Activated T-cell treated with anti-CD3 and anti-CD28 coated beads, Interleukin-2, amount 50 U/mL, for 72 hours (primary cell): ENCODE measurements at places on chromosomes 7 and 10. TPM values are rescaled to one million over a fixed set of nuclear protein-coding genes. Genes with fewer than 3 reads are reported as not detected.

DNA sequence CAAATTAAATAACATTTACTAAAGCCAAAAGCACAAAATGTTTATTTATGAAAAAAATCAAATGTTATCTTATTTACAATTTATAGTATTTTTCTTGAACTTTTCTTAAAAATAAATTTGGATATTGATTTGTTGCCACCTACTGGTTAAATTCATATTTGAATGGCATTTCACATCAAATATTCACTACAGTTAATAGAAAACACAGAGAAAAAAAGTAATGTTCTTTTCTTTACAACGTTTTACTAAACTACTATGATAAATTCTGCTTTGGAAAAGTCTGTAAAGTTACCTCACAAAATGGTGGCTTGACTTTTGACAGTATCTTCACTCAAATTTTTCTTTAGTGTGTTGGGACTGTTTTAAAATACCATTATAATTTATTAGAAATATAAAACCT, 52.7 kb downstream of the SRPK2 start:
- no peak for DNase-seq

- DNase-seq, result no peak
Observed at GRCh38 chr10:42596196-42596595, 42.2 kb downstream of the ZNF33B start.

DNA sequence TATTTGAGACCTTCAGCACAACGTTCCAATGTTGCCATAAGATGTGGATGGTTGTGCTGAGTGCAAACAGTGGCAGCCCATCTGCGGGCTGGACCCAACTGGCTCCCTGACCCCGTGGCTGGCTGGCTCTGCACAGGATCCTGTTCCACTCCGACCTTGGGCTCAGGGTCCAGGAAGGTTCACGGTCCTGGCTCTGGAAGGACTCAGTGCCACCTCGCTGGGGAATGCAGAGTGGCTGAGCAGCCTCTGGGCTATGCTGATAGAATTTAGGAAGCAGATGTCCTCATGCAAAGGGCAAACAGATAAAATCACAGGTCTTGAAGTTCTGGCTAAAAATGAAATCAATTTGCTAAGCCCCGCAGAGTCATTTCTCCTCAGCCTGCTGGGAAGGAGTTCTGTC, 171.6 kb downstream of the PIP4K2A start:
- DNase-seq, result no peak

DNA sequence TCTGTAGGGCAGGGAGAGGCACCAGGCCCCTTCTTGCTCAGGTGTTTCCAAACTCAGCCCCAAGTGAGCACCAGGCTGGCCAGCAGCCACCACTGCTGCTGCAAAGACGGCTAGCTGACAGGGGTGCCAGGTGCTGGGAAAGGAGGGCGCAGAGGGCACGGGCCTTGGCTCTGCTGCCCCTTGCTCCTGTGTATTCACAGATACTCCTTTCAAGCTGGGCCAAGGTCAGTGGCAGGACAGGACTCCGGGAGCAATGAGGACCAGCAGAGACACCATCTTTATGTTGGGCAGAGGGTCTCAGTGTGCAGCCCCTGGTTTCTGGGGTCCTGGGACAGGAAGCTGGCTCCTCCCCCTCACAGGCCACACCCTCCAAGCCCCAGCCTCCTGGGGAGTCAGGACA, 110.1 kb downstream of the SMURF1 start:
- no peak for DNase-seq

- DNase-seq, result no peak
Observed at GRCh38 chr10:86770412-86770960, 14.1 kb downstream of the BMPR1A start.

- DNase-seq, result no peak
Observed at GRCh38 chr7:135257-135653, 57.1 kb upstream of the FAM20C start.

DNA sequence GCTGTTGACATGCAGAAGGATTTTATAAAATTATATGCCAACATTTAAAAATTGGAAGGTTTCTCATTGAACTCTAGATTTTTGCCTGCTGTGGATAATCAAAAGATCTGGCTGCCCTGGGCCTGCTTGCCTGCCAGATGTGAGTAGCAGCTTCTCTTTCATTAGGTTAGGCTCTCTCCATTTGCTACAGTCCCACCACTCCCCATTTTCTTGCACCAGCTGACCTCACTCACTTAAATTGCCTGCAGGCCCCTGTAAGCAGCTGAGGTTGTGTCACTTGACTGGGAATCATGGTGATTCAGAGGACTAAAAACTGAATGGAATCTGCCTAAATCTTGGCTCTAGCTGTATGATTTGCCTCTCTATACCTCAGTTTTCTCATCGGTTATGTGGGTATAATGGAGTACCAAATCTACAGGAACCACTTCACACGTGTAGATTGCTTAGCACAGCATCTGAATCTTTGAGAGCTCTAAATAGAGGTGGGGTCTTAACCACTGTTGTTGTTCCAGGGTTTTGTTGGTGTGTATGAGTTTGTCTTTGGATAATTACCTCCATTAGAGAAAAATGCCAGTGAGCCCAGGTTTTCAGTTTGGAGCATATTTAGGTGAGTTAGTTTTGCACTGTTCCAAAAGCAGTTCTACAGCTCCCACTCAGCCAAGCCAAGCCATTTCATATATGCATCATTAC, 18.6 kb upstream of the RAPGEF5 start:
- no peak for DNase-seq

DNA sequence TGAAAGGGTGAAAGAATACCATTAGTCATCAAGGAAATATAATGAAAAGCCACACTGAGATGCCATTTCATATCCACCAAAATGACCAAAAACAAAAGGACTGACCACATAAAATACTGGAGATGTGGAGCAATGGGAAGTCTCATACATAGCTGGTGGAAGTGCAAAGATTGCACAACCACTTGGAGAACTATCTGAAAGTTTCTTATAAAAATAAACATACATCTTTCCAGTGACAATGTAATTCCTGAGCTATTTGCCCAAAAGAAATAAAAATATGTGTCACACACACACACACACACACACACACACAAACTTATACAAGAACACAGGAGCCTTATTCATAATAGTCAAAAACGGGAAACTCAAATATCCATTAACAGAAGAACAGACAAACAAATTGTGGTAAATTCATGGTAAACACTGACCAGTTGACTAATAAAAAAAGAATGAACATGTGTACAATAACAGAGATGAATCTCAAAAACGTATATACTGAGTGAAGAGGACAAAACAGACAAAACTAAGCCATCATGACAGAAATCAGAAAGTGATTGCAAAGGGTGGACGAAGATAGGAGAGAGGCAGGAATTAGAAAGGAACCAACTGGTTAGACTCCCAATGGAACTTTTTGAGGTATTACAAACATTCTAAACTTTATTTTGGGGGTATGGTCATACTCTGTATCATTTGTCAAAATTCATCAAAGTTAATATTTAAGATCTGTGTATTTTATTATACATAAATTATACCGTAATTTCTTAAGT, 21.5 kb downstream of the WASL start:
- DNase-seq, result no peak

- no peak for DNase-seq
Observed at GRCh38 chr10:73932620-73933112, 21.7 kb downstream of the PLAU start.

DNA sequence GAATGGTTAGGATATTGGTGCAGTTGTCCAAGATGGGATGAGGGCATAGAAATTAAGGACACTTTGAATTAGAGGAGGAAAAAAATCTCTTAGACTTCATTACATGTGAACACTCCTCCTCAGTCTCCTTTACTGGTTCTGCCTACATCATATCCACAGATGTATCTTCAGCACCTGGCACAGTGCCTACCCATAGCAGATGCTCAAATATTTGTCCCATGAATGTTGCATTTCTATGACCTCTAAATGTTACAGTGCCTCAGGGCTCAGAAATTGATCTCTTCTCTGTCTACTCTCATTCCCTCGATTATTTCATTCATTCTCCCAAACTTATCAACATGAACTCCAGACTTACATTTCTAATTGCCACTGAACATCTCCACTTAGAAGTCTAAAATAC, 17.1 kb downstream of the CNNM1 start:
- DNase-seq, result no peak

DNA sequence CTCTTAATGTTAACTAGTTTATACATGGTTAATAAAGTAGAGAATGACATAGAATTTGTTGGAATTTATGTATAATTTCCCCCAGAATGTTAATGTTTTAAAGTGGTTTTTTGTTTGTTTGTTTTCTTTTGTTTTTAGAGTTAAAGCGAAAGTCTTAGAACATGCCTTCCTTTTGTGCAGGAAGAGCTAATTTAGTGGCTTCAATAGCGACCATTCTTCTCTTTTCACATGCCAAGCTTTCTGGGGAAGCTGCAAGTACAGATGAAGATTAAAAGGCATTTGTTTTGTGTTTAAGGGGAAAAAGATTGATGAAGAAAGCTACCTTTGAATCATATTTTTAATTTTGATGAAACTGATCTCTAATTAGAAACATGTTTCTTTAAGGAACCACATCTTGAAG, 256.3 kb upstream of the CSTF2T start:
- DNase-seq, result no peak

GRCh38 chr7:147153571-147153970, 1037.0 kb downstream of the CNTNAP2 start:
- DNase-seq, result no peak

DNA sequence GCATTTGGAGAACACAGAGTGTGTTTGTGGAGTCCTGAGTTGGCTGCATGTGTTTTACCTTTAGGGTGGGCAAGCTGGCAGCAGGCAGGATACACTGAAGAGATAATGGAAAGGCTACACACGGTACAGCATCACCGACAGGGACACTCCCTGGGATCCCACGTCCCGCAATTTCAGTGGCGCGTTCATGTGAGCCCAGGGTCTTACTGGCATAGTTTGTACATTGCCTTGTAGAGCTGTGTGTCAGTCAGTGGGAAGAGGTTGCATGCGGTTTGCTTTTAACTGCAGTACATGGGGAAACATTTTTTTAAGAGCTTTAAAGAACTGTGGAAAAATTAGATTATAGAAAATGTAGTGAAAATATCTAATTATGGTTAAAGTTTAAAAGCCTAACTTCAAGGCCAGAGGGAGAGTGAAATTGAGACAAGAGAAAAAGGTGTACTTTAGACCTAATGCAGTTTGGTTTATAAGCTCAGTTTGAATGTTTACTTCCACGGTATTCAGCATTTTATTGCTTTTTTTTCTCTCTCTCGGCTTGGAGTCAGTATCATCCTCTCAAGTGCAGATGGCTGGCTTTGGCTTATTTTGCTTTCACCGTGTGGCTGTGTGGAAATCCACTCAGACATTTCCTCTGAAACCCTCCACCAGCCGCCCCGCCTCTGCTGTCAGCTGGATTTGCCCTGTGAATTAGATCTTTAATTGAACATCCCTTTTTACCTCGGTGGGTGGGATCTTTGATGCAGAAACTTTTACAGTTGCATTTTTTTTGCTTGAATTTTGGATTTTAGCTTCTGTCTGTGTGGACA, 364.2 kb upstream of the COBL start:
- DNase-seq, result no peak

OIT3 gene
- not detected for total RNA-seq

ZNF680 gene
- total RNA-seq, result 15.8 TPM

LIPK gene
- total RNA-seq, result not detected

PON1 gene
- 0.65 TPM for total RNA-seq

TSPAN12 gene
- not detected for total RNA-seq
